ENCODE measurements at places on chromosomes 3 and 15. TPM values are rescaled to one million over a fixed set of nuclear protein-coding genes. Genes with fewer than 3 reads are reported as not detected.

DNA sequence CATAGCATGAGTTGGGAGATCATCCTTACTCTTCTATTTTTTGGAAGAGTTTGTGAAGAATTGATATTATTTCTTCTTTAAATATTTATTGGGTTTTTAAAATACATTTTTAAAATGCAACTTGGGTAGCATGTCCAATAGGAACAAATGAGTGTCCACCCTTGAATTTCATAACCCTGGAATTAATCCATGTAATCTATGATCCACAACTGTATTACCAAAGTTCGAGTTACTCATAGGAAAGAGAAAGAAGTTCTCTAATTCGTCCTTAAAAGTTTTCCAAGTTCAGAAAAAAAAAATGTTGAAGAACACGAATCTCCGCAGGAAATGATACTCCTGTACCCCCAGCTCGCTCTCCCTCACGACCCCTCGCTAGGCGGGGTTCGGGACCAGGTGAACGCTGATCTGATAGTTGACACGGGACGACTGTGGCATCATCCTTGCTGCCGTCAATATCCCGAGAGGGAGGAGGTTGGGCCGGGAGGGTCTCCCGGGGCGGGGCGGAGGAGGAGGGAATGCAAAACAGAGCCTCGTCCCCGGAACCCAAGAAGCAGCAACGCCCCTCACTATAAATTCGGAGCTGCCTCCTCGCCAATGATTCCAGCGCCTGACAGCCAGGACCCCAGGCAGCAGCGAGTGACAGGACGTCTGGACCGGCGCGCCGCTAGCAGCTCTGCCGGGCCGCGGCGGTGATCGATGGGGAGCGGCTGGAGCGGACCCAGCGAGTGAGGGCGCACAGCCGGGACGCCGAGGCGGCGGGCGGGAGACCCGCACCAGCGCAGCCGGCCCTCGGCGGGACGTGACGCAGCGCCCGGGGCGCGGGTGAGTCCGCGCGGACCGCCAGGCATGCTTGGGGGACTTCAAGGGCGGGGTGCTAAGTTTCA is at the start of gene AGTR1:
AGTR1 (plus strand) TSS at position 598 of the 884 bp plus-strand sequence. CDS start 43,133 bp downstream, outside the sequence.
- DNase-seq = no peak

DNA sequence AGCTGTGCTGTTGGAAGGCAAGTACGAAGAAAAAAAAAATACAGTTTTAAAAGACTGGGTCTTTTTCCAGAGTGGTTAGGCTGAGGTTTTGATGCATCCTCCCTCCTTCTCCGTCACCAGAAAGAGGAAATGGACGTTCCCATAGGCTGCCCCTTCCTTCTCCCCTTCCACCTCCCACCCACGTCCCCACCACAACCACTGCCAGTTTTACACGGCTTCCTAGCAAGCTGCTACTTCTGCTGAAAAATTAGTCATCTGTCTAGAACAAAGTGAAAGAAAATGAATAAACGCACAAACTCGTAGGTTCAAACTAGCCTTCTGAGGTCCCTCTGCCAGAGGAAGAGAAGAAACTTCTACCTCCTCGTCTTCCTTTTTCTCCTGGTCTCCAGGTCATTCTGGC is 71.6 kb upstream of the RPL35A start:
- no peak for DNase-seq

DNA sequence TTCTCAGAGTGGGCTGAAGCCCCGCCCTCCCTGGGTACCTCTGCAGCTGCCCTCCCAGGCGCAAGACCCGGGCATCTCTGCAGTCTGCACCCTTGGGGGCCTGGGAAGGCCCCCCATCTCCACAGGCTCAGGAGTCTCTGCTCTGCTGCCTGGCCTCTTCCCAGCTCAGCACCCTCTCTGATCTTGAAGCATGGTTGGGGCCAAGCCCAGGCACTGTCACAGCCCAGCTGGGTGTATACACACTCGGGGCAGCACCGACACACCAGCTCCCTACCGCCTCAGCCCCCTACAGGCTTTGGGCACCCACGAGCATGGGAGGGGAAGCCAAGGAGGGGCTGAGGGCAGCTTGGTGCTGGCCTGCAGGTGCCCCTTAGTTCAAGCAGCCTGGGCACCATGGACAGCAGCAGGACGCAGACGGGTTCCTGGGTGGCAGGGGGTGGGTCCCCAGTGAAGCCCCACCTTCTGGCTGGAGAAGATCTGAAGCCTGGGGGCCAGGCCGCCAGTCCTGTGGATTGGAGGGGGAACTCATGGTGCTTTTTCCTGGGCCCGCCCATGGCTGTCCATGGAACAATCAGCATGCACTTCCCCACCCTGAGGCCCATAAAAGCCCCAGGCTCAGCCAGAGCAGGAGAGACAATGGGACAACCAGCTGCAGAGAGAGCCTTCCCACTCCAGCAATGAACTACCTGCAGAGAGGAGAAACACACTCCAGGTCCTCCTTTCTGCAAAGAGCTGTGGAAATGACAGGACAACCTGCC is 170.6 kb downstream of the TJP1 start:
- no peak for DNase-seq

GRCh38 chr3:61562721-61563312 is 1.4 kb downstream of the PTPRG start:
- DNase-seq = no peak

Gene CAV3
- not detected for total RNA-seq

Gene ZNF80
- not detected for total RNA-seq

Gene ARPP21
- not detected for total RNA-seq

Gene COL8A1
- total RNA-seq = 2.7 TPM
